ENCODE measurements at places on chromosomes 2 and 18. TPM values are rescaled to one million over a fixed set of nuclear protein-coding genes. Genes with fewer than 3 reads are reported as not detected.

Gene IL36G
- not detected for total RNA-seq

Gene MYOM1
- not detected for total RNA-seq

- no peak for DNase-seq
Measured at GRCh38 chr2:179165356-179166000, 99.2 kb downstream of the SESTD1 start.

DNA sequence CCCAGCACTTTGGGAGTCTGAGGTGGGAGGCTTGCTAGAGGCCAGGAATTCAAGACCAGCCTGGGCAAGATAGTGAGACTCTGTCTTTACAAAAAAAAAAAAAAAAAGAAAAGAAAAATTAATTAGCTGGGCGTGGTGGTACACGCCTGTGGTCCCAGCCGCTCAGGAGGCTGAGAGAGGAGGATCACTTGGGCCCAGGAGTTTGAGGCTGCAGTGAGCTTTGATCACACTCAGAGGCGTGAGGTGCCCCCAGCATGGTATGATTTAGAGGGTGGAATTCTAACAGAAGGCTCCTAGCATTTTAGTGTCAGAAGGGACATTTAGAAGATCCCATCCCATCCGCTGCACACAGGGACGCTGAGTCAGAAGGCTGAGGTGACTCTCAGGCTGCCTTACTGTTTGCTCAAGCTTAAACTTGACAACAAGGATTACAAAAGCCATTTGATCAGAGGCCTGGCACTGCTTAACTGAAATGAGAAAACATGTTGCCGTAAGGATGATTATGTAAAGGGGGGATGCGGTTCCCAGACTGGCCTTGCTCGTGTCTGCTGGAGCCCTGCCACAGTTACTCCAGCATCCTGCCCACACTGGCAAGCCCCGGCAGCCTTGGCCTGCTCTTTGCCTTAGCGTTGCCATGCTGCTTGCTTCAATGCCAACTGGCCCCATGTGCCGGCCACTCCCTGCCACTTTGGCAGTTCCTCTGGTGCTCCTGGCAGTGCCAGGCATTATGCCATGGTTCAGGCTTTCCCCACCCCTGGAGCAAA is 45.6 kb upstream of the SLC1A4 start:
- DNase-seq = no peak

DNA sequence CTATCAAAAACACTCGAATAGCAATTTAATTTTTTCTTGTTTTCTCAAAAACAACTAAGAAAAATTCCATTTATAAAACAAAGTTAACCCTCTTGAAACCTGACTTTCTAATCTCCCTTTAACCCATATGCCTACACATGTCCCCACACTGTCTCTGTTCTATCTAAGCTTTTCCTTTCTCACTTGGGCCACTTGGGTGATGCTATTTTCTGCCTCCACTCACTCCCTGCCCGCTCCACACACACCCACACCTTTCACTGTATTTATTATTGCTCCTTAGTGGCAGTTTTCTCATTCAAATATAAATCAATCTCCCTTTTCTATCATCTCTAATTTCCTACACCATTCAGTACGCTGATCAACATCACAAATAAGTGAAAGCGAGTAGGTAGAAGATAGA is 531.1 kb downstream of the LRP1B start:
- no peak for DNase-seq

- no peak for DNase-seq
Measured at GRCh38 chr2:144426355-144426754, 93.6 kb downstream of the ZEB2 start.

DNA sequence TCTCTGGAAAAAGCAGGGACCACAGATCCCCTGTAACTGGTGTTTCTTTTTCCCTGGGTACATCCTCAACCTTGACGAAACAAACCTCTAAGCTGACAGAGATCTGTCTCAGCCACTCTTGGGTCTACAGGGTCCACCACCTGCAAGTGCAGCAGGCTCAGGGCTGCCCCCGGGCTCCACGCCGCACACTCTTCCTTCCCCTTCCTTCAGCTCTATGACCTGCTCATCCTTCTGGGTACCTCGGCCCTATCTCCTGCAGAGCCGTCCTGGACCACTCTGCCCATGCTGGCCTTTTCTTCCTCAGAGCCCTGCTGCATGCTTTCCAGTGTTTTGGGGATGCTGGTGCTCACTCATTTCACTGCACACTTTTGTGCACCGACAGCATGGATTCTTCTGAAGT is 27.5 kb downstream of the TUBB6 start:
- no peak for DNase-seq

Measured in endothelial cell of umbilical vein (primary cell).